ENCODE measurements at places on chromosomes 2 and 18.
A peak's percentile ranks its signal among the peaks of the same experiment; 100 is the strongest.

- peak; percentile 94 for DNase-seq
These were observed 246.4 kb upstream of the PXDN start for GRCh38 chr2:1990724-1991123.

- no peak for DNase-seq
These were observed 244.7 kb downstream of the KCNS3 start for GRCh38 chr2:18123211-18123570.

DNA sequence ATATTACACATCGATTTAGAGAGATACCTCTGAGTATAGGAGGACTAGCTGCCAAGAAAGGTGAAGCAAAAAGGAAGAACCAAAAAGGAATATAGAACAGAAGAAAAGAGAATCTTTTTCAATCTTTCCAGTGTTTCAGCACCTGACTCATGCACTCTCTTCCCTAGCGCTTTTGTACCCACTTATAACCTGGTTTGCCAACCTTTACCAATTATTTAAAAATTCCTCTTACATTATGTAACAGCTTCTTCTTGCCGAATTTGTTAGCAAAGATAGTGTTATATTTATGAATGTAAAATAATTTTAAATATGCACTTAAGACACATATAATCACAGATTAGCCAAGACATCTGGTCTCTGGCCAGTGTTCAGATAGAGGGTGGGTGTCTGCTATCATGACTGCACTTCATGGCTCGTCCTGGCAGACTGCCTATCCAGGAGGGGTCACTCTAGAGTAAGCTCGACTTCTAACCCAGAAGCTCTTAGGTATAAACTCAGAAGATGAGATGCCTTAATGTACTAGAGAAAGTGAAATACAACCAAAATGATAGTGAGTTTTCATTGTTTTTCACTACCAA is 122.9 kb downstream of the ATAD2B start:
- DNase-seq = no peak

DNA sequence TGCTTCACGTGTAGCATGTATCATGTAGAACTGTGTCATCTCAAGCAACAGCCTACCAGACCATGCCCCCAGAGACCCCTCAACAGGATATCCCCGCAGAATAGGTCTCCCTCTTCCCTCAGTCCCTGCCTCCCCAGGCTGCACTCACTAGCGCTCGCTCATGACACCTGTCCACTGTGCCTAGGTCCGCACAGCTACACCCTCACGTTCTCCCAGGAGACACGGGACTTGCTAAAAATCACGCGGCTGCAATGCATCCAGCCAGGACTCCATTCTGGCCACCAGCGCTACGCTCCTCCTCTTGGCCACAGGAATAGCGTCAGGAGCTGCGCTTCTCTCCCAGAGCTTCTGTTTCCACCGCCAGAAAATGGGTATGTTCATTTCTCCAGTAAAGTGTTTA is 2.5 kb downstream of the PXDN start:
- DNase-seq = no peak

DNA sequence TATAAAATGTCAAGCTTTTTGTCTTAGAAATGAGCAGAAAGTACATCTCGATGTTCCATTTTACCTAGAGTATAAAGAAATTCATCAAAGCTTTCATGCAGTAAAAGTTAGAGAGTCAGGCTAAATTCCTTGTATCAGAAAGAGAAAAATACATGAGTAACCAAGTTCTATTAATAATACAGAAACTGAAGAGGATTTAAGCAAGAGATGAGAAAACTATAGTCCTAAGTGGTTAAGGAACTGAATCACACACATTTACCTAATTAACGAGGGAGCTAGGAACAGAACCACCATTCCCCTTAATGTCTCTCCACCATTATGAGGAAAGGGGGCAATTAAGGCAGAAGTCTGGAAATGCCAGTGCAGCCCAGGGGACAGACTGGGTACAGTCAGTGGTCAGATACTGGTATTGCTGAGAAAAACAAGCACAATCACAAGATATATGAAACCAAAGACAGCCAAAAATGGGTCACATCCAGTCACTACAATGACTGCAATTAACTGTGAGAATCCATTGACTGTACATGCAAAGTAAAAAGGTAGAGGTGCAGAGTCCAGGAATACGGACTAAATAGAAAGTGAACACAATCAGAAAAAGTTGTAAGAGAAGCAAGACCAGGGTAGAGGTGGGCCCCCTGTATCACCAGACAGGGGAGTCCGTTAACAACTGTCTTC is 23.9 kb downstream of the MAP4K3 start:
- no peak for DNase-seq

DNA sequence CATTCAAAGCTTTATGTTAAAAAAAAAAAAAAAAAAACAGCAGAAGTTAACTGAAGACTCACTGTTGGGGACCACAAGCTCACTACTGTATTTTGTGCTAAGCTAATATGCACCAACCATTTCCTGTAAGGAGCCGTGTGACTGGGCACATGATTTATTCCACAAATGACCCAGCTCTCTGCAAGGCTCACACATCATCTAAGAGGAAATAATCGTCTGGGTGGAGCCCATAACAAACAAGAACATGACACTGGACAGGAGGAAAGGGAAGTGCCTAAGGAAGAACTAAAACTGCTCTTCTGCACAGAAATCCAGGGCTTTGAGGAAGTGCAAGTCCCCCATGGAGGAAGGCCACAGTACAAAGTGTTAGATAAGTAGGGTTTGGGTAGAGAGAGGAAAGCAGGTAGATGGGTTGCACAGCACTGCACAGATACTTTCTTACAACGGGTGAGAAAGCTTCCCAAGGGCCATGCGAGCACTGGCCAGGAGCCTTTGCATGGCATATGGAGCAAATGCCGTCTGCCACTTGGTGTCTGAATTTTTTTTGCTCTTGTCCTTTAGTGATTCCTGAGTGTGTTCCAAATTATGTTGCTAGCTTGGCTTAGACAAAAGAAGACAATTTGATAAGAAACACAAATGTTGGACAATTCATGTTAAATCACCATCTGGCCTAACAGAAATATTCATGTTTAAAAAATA is 24.4 kb downstream of the NFE2L2 start:
- DNase-seq = peak; percentile 89

DNA sequence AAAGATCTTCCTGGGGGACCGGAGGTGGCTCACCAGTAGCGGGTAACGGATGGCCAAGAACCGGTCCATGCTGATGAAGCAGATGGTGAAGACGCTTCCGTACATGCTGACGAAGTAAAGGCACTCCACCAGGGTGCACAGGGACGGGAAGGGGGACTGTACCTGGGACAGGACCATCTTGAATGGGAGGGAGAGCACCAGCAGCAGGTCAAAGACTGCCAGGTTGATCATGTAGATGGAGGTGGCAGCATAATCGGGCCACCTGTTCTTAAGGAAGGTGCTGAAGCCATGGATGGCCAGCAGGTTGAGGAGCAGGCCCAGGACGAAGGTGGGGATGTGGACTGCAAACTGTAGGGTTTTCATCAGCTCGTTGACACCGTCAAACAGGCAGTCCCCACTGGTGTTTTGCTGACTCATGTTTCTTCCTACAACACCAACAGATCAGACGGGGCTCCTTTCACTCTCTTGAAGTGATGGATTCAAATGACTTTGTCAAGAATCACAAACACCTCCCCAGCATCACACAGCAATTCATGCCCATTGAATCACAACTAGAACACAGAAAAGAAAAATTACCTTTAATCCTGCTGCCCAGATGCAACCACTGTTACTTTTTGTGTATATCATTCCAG is 14.4 kb downstream of the GPR55 start:
- no peak for DNase-seq

DNA sequence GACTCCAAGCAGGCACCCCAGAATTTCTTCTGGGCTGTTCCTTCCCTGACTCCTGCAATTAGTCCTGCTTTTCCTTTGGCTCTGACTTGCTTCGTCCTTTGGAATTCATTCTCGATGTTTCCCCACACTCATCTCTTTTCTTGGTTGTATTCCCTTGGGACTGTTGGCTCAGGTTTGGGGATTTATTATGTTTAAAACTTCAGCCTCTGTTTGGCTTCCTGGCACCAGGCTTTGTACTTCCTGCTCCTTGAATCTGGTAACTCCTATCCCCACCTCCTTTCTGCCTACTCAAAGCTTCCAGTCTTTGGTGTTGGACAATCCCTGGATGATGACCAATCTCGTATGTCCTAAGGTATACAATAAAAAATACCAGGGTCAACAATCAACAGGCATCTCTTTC is 1.8 kb upstream of the KCNE4 start:
- no peak for DNase-seq

DNA sequence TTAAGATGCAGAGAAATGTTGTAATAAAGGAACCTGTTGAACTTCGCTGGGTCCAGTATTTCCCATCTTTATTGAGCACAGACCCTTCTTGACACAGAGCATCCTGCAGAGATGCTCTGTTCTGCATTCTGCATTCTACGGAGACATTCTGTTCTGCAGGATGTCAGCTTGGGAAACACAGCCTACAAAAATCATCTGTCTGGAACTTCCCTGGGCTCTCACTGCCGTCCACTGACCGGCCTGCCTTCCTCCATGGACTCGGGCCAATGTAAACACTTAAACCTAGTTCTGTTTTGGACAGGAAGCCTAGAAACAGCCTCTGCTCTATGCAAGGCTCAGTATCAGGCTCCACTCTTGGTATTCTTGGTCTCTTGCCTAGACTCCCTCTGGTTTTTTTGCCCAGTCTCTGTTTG is 90.0 kb upstream of the PPP1CB start:
- DNase-seq = peak; percentile 18

DNA sequence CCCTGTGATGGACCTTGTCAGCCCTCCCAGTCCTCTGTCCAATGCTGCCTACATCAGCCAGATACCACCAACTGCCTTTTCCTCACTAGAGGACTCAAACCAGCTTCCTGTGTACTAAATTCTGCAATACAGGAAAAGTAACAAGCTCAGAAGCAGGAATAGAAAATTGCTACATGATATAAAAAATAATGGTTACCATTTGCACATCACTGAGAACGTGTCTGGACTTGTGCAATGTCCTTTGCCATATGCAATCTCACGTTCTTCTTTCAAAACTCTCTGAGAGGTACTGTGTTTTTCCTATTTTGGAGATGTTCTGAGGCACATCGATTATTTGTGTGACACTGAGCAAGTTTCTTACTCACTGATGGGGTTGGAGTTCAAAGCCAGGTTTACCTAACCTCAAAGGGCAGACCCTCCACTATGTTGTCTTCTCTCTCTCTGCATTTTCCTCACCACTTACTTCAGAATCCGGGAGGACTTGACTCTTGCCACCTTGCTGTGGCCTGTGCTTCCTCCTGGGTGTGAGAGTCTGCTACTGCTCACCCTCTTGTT is 12.1 kb downstream of the UPP2 start:
- no peak for DNase-seq

DNA sequence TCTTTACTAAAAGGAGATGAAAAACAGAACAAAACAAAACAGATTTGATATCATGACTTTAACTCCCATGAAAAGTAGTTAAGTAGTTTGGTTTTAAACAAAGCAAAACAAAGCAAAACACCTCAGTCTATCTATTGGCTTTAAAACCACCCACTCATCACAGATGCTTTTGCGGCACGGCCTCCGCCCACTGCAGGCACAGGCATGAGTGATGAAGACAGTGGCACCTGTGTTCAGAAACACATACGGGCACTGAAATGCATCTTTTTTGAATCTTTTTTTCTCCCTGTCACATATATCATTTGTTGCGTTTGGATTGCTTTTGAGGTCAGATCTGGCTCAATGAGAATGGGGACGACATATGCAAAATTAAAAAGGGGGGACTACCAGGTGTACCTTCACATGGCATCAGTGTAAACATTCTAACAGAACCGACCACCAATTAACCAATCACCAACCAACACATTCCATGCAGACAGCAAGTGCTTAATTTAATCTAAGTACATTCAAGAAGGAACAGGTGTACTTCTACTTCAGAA is 147.4 kb upstream of the REV1 start:
- DNase-seq = no peak

DNA sequence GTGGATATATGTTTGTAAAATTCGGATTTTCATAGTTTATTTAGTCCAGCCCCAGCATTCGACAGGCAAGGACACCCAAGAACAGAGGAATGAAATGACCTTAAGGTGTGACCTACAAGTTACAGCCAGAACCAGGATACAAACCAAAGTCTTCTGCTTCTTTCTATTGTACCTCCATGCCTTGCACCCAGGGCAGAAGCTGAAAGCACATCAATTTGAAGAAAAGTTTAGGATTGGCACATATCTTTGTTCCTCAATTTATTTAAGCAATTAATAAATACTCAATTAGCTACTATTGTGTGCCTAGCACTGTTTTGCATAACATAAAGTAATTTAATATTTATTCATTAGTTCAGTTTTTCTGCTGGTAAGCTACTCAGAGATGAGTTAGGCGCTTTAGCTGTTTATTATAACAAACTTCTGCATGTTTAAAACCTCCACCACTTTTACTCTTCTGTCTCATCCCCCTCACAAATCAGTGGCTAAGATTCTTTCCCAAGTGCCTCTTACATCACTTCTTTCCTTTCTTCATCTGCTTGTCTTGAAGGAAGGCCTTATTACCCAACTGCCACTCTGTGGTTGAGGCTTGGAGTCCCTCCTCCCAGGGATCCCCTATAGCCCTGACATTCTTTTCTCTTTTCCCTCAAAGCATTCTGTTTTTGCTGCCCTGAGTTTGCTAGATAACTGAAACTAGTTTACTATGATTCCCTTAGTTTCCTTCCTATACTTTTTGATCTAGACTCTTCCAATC is 37.1 kb upstream of the DARS1 start:
- no peak for DNase-seq

GRCh38 chr2:177893880-177894279 is 178.7 kb downstream of the PDE11A start:
- DNase-seq = no peak

DNA sequence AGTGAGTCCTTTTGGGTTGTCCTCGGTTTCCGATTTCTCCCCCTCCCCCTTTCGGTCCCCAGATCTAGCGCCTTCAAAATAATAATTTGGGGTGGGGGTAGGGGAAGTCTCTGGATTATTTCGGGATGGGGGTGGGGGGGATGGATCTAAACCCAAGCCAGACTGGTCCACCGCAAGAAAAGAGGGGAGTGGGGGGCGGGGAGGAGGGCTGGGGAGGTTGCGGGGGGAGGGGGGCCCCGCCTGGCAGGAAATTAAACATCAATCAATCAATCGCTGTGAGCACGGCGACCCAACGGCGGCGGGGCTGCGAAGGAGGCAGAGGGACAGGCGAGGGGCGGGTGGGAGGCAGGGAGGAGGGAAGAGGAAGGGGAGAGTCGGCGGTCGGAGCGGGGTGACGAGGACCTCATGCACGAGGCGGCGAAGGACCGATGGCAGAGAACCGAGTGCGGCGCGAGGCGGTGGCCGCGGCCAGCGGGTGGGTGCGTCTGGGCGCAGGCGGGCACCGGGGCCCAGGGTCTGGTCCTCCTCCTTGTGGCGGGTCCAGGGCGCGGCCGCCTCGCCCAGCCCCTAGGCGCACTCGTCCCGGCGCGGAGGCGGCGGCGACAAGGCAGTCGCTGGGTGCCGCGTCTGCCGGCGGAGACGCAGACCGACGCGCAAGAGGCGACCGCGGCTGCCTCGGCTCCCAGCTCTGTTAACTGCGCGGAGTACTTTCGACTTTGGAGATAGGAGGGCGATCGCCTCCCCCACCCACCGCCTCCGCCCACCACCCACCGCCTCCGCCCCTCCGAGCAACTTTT is 468 bp upstream of the SATB2 start:
- no peak for DNase-seq

Data from globus pallidus (tissue), 1 donor.